ENCODE measurements at places on chromosomes 7 and 10.

GRCh38 chr7:109639561-109639960 lies 1069.9 kb downstream of the DNAJB9 start:
- DNase-seq, result no peak

DNA sequence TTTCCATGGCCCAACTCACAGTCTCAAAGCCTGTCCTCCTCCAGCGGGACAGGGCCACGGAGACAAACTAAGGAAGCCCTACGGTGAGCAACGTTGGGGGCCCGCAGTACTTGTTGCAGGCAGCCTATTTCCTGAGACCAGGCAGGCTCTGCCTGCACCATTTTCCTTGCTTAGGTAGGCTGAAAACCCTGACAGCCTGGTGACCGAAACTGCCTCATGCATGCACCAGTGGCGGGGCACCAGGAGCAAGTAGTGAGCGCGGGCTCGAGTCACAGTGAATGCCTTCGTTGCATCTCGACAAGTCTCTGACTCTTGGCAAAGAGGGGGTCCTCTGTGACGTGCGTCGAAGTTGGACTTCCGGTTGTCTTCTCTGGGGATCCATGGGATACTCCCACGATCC lies 23.3 kb upstream of the ZNF273 start:
- no peak for DNase-seq

DNA sequence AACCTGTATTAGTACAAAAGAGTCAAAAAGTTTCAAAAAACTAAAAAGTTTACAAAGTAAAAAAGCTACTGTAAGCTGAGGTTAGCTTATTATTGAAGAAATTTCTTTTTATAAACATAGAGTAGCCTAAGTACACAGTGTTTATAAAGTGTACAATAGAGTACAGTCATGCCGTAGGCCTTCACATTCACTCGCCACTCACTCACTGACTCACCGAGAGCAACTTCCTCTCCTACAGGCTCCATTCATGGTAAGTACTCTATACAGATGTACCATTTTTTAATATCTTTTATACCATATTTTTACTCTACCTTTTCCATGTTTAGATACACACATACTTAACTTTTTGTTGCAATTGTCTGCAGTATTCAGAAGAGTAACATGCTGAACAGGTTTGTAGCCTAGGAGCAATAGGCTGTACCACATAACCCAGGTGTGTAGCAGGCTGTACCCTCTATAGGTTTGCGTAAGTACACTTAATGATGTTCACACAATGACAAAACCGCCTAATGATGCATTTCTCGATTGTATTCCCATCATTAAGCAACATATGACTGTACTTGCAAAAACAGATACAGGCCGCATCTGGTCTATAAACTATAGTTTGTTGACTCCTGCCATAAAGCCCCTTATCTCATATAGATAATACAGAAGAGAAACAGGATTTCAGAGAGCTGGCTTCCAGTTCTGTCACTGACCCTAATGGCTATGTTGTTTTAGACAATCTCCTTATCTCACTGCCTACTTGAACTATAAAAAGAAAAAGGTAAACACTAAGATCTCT lies 438.8 kb downstream of the HTR7 start:
- no peak for DNase-seq

GRCh38 chr10:22230158-22230833 lies 12.5 kb upstream of the EBLN1 start:
- DNase-seq, result no peak

- no peak for DNase-seq
Measured at GRCh38 chr7:137454767-137455166, 111.2 kb upstream of the PTN start.

GRCh38 chr7:101733713-101734475 lies 83.5 kb upstream of the CUX1 start:
- DNase-seq, result peak; percentile 80

DNA sequence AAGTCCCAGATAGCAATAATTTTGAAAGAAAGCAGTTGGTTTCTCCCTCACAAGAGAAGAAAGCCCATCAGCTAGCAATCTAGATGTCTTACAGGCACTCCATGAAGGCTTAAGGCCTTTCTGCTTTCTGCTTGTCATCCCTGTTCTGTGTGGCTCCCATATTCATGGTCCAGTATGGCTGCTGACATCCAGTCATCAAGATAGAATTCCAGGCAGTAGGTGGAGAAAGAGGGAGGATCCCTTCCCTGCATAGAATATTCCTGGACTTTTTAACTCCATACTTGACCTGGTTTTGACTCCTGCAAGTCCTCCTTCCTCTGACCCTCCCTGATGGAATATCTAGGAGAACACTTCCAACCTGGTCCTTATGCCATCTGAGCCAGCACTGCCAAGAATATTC lies 389.9 kb upstream of the AKR1E2 start:
- DNase-seq, result no peak

DNA sequence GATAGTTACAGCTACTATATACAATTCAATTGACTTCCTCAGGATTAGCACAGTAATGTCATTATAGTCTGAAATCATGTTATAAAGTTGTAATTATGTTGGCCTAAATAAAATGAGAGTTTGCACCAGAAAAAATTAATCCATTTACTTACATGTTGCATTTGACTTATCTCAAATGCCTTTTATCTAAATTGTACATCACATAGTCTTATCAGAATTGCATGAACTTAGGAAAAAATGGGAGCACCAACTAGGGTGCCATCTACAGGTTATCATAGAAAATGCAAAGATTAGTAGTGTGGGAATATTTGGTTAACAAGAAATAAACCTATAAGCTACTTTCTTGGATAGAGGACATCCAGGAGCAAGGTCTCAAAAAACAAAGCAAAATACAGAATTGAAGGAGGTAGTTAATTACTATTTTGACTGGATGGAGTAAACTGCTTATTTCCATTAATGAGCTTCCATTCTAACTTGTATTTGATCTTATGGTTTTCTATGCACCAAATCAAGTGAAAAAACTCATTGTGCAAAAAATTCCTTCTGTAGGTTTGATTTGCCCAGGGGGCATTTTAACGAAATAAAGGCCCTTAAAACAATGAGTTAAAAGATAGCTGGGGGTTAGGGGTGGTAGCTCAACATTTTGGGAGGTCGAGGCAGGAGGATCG lies 60.0 kb upstream of the ORC5 start:
- no peak for DNase-seq

DNA sequence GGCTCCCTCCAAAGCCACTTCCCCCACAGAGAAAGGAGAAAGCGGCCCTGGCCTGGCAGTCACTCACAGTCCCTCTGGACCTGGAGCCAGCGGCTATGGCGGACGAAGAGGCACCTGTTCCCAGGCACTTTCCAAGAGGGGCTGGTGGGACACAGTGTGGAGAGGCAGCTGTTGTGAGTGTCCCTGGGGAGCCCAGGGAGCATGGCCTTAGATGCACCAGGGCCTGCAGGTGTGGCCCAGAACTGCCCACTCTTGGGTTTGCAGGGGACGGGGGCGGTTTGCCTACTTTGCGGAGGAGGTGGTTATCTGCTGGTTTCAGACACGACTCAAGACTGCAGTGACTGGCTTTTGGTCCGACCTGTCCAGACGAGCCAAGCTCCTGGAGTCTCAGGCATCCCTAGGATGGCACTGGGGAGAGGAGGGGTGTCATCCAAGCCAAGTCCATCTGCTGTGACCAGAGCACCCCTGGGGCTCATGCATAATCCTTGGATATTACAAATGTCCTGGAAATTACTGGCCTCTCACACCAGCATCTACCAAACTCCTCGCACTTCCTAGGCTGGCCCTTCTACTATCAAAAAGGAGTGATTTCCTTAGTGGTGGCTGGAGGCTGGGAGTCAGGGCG lies 18.4 kb downstream of the CTBP2 start:
- no peak for DNase-seq

GRCh38 chr10:129927351-129928120 lies 36.5 kb downstream of the EBF3 start:
- no peak for DNase-seq

GRCh38 chr7:38373155-38373554 lies 99.7 kb upstream of the TARP start:
- DNase-seq, result no peak

DNA sequence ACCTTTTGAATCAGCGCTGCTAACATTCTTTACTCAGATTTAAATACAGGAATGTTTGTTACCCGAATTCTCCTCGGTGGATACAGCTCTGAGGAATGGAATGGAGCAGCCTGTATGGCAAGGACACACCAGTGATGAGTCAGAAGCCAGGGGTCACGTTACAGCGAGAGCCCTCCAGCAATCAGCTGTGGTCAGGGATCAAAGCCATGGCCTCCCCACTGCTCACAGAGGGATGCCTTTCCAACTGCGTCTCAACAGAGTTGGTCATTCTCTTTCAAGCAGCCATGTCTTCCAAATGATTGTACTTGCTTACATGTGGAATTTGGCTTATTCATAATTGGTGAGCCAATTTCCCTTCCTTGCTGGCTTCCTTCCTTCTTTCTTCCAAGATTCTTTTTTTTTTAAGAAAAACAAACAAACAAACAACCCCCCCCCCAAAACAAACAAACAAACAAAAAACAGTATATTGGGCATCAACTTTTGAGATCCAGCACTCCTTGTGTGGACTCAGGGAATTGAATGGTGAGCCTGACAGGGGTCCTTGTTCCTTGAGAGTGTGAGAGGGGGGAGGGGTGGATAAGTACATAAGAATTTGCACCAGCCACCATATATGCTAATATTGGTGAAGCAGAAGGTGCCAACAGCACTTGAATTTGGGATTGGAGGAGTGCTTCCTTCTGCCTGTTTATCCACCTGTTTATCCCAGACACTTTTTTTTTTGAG lies 100.2 kb downstream of the ATXN7L1 start:
- no peak for DNase-seq

GRCh38 chr7:132666071-132666773 lies 90.0 kb upstream of the PLXNA4 start:
- DNase-seq, result no peak

DNA sequence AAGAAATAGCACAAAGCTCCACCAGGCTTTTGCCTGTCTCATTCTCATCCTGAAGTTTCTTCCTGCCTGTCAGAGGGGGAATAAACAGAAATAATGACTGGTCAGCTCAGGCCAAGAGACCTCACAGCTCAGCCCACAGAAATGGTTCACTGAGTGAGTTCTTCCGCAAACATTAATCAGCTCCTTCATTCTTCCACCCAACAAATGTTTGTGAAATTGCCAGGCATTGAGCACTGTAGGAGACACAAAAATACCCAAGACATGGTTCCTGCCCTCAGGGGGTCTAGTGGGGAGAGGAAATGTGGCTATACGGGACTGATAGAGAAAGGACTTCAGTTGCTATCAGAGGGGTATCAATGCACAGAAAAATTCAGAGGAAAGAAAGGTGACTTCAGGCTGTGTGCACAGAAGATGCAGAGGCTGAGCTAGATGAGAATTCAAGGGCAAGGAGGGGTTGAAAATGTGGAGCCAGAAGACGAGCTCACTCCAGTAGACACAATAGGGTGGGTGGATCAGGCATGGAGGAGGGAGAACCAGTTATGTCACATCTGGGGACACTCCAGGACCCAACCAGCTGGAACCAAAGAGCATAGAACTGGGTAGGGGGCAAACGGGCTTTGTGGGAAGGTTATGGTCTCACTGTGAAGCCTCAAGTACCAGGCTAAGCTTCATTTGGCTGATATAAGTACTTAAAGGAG lies 20.9 kb downstream of the MYOF start:
- DNase-seq, result no peak

DNA sequence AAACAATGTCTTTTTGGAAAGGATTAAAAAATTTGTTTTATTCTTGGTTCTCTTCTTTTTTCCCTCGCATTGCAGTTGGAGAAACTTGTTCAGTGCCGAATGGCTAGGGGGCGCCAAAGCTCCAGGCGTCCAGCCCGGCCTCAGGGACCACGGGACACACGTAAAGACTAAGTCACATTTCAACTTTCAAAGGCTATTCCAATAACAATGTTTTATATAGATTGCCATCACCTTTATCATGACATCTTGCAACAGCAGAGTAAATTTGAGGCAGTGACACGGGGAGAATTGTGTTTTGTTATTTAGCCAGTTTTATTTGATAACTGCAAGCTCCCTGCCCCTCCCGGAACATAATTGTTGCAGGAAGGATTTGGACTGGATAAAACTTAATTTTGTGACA lies 2.2 kb upstream of the IGFBP3 start:
- DNase-seq, result peak; percentile 74

DNA sequence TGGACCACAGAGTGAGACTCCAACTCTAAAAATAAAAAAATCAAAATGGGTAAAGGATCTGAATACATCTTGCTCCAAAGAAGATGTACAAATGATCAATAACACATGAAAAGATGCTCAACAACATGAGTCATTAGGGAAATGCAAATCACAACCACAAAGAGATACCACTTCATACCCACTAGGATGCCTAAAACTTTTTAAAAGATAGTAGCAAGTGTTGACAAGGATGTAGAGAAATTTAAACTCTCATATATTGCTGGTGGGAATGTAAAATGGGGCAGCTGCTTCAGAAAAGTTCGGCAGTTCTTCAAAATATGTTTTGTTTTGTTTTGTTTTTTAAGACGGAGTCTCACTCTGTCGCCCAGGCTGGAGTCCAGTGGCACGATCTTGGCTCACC lies 45.7 kb upstream of the GTF2IRD1 start:
- DNase-seq, result no peak

GRCh38 chr7:159144758-159145489 lies at the start of gene VIPR2:
VIPR2 (minus strand) TSS chr7:159144867; CDS start chr7:159144771, 96 bp downstream.
- no peak for DNase-seq

DNA sequence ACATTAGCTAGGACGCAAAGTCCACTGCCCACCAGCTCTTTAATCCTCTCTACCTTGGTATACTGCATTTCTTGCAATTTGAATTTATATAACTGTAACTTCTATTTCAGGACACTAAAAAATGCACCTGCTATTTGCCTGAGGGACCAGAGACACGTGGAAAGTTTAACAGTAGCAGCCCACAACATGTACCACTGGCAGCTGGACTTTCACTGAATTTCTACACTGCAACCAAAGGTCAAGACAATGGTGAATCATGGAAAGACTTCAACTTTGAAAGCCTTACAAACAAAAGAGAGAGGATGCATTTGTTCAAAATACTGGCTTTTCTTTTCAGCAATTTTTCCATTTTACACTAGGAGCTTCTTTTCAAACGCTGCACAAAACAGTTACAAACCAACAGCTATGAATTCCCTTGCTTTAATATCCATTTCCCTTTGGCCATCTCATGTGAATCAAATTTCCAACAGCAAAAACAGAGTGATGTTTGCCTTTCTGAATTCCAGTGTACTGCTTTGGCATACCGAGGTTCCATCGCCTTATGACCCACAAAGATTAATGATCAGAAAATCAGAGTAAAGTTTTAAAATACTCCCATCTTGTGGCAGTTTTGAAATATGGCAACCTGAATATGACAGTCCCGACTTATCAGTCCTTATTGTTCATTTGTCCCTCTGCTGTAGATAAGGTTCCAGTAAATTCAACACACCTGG lies 29.9 kb upstream of the HNRNPH3 start:
- no peak for DNase-seq

- DNase-seq, result no peak
Measured at GRCh38 chr10:97805949-97806348, 34.1 kb upstream of the SFRP5 start.

GRCh38 chr10:113914956-113915355 lies 60.5 kb downstream of the NHLRC2 start:
- no peak for DNase-seq

GRCh38 chr10:101027106-101027720 lies 3.7 kb downstream of the PDZD7 start:
- DNase-seq, result no peak

- DNase-seq, result no peak
Measured at GRCh38 chr10:78406648-78407008, 373.0 kb downstream of the RPS24 start.

- DNase-seq, result no peak
Measured at GRCh38 chr7:114930829-114931655, 9.1 kb downstream of the MDFIC start.

- no peak for DNase-seq
Measured at GRCh38 chr7:137110091-137110509, 233.4 kb downstream of the PTN start.

- DNase-seq, result no peak
Measured at GRCh38 chr7:54857294-54857693, 98.3 kb upstream of the SEC61G start.

- no peak for DNase-seq
Measured at GRCh38 chr10:31584098-31584631, 265.1 kb downstream of the ZEB1 start.
